ENCODE measurements at places on chromosomes 16 and 17. TPM values are rescaled to one million over a fixed set of nuclear protein-coding genes. Genes with fewer than 3 reads are reported as not detected.

DNA sequence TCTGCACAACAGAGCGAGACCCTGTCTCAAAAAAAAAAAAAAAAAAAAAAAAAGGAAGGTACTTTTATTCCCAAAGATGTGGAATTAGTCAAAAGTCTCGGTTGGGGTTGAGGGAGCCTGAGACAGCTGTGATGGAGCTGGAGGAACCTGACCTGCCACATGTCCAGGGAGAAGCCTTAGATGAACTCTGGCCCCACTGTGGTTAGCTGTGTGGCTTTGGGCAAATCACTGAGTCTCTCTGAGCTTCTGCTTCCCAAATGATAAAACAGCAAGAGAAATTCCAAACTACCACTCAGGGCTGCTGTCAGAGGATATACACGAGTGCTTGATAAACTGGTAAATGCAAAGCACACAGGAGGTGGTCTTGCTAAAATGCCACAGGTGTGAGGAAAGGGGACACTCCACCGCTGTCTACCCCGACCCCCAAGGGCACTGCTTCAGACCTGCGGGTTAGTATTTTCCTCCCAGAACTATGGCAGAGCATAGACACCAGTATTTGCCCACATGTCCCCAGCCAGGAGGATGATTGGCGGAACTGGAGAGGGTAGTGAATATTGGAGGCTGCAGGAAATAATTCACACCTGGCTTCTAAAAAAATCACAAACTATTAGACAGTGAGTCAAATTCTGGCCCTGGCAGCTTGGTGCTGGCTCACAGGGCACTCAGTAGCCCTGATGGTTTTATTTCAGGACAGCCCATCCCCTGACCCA is 14.7 kb downstream of the DRC3 start:
- DNase-seq: no peak

DNA sequence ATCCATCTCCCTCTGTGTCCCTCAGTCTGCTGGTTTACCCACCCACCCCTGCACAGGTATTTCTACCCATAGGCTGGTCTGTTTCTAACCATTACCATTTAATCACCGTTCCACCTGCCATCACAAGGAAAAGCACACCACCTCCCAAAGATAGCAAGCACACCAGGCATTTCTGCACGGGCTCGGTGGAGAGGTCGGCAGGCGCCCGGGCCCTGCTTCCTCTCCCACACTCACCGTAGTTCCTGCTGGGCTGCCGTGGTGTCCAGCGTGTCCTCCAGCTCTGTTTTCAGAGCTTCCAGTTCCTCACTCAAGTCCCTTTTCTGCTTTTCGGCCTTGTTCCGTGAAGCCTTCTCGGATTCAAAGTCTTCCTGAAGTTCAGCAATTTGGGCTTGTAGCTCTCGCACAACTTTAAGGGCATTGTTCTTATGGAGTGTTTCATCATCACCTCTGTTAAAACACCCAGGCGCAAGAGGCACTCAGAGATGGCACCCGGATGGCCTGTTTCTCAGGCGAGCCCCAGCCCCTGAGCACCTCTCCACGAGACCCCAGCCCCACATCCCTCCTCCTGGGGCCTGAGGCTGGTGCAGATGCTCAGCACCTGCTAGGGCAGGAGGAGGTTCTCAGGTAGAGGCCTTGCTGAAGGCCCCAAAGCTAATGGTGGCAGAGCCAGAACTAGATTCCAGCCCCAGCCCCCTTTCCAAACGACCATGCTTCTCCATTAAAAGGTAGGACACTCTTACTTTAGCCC is 69.0 kb downstream of the NDEL1 start:
- no peak for DNase-seq

DNA sequence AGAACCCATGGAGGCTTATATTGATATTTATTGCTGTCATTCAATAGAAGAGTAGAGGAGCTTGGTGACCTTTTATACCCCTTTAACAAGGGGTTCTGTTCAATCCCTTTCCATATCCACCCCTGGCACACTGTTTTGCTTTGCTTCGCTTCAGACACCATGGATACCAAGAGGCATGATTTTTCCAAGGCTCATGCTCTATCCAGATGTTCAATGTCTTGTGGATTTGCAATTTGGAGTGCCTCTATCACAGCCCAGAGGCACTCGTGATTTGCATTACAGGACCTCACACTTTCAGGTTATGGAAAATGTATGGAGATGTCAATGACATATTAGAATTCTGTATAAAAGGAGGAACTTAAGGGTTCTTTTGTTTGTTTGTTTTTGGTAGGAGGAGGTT is 21.5 kb downstream of the CFAP20 start:
- DNase-seq: no peak

DNA sequence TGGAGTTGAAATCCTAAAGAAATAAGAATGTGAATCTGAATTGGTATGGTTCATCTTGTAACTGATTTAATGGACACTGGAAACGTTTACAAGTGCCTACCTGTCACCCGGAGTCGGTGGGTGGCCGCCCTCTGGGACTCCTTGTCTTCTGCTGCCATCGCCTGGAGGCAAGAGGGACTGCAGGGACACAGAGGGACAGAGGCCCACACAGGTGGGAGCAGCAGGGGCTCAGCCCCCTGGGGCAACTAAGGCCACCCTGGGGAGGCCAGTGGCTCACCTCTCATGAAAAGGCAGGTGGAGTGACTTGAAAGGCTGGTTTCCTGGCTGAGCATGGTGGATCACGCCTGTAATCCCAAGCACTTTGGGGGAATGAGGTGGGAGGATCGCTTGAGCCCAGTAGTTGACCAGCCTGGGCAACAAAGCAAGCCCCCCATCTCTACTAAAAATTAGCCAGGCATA is 23.2 kb downstream of the TMEM92 start:
- peak; percentile 65 for DNase-seq

DNA sequence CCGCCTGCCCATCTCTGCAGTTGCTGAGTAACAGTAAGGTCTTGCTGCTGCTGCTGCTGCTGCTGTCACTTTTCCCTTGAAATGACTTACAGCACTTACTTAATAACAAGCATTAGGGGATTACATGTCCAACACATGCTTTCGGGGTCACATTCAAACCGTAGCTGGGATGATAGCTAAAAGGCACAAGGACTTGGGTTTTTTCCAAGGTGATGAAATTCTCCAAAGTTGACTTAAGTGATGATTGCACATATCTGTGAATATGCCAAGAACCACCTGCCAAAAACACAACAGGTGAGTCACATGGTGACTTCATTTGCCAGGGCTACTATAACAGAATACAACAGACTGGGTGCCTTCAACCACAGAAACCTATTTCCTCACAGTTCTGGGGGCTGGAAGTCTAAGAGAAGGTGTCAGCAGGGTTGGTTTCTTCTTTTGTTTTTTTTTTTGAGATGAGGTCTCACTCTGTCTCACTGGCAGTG is 121.9 kb upstream of the TNRC6C start:
- no peak for DNase-seq

GRCh38 chr17:38538906-38539305 is 66.8 kb downstream of the SRCIN1 start:
- no peak for DNase-seq

GRCh38 chr17:7523033-7523432 is 25.8 kb upstream of the TNFSF12 start:
- no peak for DNase-seq

- peak; percentile 64 for DNase-seq
These were observed 139.1 kb upstream of the GSE1 start for GRCh38 chr16:85473909-85474620.

GRCh38 chr16:2429771-2430663 is 770 bp downstream of the CCNF start:
- DNase-seq: no peak

The GAS7 gene
- polyA plus RNA-seq: 57.4 TPM

The PABPN1L gene
- not detected for polyA plus RNA-seq

The KCNH4 gene
- polyA plus RNA-seq: 0.10 TPM

The KRTAP1-1 gene
- polyA plus RNA-seq: not detected

The CDRT15L2 gene
- polyA plus RNA-seq: not detected

The NMRAL1 gene
- polyA plus RNA-seq: 16.0 TPM
